ENCODE measurements at places on chromosomes 1 and 21. TPM values are rescaled to one million over a fixed set of nuclear protein-coding genes. Genes with fewer than 3 reads are reported as not detected.

- no peak for DNase-seq
Measured at GRCh38 chr21:28215214-28215954, 777.3 kb downstream of the LTN1 start.

DNA sequence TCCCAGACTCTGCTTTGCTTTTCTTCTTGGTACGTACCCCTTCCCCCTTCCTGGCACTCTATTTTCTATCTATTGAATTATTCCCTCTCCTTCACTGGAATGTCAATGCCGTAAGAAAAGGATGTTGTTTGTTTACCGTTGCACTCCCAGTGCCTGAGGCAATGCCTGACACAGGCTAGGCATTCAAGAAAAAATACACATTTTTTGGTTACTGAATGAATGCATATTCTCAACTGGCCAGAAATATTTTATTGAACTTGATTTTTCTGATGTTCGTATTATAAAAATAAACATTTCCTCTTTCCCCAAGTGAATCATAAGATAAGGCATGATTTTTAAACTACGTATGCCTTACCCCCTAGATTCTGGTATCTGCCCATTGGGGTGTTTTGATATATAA is 41.2 kb downstream of the GNG12 start:
- DNase-seq: no peak

DNA sequence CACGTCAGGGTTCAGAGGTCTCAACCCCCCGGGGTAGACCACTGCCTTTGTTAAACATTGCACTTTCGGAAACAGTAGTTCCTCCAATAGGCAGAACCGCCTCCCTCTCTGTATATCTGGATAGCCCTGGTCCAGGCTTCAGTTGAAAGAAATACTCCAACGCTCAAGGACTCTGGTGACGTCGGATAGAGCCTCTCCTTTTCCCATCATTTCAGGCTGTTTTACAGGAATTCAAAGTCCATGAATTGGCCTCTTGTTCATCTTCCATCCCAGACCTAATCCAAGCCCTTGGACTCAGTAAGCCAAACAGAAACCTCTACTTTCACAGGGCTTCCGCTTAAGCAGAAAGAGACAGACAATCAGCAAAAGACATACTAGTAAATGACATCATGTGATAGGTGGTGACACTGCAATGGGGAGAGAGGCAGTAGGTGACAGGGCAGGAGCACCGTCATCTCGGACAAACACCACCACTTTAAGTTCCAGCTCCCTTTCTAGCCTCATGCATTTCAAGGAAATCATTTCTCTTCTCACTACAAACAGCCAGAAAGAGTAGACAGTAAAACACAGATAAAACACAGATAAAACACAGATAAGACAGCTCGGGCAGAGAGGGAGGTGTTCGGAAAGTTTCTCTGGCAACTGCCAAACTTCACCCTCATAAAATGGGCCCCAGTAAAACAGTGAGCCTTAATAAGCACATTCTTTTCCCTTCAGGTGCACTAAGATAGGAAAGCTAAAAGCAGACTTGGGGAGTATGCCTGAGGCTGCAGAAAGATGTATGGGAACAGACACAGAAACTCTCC is 2.3 kb upstream of the PLA2G2A start:
- DNase-seq: no peak

DNA sequence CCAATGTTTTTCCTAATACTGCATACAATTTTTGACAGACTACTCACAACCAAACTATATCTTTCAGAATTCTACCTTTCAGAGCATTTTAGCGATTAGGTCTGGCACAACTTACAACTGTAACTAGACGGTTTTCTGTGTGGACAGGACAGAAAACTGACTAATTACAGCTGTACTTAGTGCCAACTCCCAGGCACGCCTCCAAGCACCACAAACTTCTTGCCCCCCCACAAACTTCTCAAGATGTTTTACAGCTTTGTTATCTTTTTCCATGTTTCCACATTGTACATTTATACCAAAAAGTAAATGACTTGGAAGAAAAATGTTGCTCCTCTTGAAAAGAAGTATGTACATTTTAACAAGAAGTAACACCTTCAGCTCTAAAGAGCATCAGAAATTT is 13.8 kb downstream of the LYST start:
- no peak for DNase-seq

ACOT11 gene
- 3.5 TPM for total RNA-seq

All from omental fat pad (tissue), 4 donors.